ENCODE measurements at places on chromosomes 7 and 10.
A peak's percentile ranks its signal among the peaks of the same experiment; 100 is the strongest.

GRCh38 chr7:41706228-41706930 lies 3.5 kb upstream of the INHBA start:
- DNase-seq, result no peak

DNA sequence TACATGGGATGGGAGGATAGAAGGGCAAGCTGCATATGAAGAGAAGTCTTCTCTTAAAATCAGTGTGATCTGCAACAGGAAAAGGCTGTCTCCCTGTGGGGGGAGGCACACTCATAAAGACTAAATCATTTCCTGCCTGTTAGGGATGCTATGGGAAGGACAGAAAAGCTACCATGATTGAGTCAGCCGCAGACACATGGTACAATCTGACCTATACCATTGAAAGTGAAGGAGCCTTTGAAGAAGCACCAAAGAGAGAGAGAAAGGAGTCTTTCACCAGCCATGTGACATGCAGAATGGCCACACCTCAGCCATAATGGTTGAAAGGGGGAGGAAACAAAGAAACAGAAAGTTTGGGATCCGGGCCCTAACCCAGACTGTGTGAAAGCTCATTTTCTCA lies 29.1 kb downstream of the NUDCD3 start:
- DNase-seq, result no peak

- DNase-seq, result no peak
These were observed 28.8 kb downstream of the CACUL1 start for GRCh38 chr10:118725886-118726500.

DNA sequence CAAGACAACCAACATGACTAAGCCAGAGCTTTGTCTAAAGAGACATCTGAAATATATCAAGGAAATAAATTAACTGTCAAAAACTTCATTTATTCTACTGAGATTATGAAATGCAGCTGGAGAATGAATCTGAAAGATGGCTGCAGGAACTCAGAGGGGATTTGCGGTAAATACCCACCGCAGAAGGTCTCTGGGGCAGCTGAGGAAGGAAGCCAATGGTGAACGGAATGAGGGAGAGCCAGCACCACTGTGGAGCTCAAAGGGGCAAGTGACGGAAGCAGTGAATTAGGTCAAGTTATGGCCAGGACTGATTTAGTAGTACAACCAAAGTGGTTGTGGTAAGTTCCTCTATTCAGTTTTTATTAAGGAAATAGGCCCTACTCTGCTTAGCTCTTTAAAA lies 215.3 kb upstream of the GLI3 start:
- no peak for DNase-seq

- no peak for DNase-seq
These were observed 25.2 kb downstream of the ATRNL1 start for GRCh38 chr10:115118346-115118745.

- no peak for DNase-seq
These were observed 79.5 kb downstream of the TCERG1L start for GRCh38 chr10:131231965-131232541.

- no peak for DNase-seq
These were observed 135.9 kb downstream of the ABCA13 start for GRCh38 chr7:48307041-48307714.

DNA sequence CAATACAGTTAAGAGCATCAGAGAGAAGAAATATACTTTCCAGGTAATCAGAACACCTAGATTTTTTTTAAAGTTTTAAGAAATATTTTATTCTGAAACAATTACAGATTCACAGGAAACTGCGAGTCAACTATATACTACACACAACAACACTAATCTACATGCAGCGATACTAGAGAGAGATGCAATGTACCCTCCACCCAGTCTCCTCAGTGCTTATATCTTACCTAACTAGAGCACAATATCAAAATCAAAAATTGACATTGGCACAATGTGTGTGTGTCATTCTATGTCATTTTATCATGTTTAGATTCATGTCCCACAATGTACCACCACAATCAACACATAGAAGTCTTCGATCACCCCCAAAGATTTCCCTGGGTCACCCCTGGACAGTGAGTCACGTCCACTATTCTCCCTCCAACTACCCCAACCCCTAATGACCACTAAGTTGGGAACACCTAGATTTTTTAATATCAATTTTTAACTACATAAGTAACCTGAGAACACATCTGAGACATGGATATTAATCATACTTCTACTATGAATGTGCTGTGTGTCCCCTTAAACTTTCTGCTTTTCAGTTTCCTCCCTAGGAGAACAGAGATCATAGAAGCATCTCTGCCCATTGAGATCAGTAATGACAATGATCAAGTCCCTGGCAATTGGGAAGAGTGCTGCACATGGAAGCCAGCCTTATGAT lies 86.5 kb downstream of the GSAP start:
- DNase-seq, result no peak

GRCh38 chr10:8975535-8975934 lies 921.0 kb downstream of the GATA3 start:
- no peak for DNase-seq

DNA sequence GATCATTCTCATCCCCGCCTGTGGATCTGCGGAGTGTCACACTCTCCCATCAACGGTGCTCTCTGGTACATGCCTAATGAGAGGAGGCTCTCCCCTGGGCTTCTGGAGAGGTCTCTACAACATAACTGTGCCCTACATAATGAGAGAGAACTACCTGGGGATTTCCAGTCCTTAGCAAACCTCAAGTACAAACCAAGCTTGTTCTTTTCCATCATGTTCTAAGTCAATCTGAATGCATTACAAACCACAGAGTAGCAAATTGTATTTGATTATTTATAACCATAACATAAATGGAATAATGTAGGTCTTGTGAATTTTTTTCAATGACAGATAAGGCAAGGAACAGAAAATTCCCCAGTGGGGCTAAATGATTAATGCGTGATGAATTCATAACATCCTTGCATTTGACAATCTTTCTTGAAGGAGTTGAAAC lies 412.4 kb upstream of the NRP1 start:
- DNase-seq, result no peak

GRCh38 chr7:113799896-113800295 lies 118.9 kb downstream of the PPP1R3A start:
- DNase-seq, result no peak

DNA sequence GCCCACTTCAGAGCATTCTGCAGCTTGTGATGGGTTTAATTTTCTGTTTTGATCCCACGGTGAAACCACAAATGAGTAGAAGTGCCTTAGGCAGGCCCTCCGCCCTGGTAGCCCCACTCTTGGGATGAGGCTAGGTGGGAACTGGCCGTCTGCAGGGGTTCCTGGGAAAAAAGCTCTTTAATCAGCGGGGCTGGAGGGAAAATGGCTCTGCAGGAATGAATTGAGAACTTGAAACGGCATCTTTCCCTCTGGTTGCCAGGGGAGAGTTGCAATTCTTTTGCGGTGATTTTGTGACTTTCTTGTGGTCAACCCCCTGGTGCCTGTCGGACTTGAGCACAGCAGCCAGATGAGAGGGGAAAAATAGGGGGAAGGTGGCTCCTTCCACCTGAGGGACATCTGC lies 32.7 kb downstream of the COL26A1 start:
- DNase-seq, result no peak

- DNase-seq, result no peak
These were observed 13.3 kb upstream of the ITGB8 start for GRCh38 chr7:20317413-20317812.

GRCh38 chr7:29270594-29271318 lies 76.2 kb downstream of the CHN2 start:
- no peak for DNase-seq

DNA sequence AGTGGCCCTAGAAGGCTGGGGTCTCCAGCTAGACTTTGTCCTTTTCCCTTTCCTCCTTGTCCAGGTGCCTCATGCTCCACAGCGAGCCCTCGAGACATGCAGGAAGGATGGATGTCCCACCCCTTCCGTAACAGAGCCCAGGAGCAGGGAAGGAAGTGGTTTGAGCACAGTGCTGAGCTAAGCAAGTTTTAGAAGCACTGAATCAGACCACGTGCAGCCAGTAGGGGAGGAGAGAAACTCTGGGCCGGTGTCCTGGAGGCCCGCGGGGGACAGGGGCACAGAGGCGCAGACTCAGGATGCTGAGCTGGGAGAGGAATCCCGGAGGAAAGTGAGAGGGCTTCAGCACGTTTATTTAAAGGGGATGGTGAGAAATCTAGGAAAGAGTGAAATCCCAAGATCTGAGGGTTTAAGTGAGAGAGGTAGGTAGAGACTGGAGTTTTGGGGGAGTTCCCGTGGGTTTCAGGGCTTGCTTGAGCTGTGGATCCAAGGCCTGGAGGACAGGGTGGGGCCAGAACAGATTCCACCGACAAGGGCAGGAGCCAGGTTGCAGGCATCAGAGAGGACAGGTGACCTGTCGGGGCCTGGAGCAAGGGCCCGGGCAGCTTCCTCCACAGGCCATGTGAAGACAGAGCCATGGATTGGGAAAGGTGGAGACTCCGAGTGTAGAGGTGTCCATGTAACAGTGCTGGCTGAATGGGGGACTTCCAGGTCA lies 4.4 kb upstream of the IRF5 start:
- DNase-seq, result peak; percentile 12

DNA sequence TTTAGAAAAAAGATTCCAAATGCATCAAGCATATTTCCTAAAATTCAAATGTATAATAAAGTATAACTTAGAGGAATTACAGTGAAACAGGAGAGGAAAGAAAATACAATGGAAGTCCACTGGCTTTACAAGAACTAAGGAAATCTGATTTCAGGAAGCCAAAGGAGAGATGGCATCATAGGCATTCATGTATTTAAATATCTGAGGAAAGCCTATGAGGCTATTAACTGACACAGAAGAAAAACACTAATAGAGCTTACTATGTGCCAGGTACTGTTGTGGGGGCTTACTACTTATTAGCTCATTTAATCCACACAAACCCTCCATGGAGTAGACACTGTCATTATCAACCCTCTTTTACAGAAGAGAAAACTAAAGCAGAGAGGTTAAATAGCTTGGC lies 92.2 kb downstream of the SRPK2 start:
- DNase-seq, result no peak

GRCh38 chr7:97480772-97481390 lies 251.0 kb upstream of the TAC1 start:
- no peak for DNase-seq

DNA sequence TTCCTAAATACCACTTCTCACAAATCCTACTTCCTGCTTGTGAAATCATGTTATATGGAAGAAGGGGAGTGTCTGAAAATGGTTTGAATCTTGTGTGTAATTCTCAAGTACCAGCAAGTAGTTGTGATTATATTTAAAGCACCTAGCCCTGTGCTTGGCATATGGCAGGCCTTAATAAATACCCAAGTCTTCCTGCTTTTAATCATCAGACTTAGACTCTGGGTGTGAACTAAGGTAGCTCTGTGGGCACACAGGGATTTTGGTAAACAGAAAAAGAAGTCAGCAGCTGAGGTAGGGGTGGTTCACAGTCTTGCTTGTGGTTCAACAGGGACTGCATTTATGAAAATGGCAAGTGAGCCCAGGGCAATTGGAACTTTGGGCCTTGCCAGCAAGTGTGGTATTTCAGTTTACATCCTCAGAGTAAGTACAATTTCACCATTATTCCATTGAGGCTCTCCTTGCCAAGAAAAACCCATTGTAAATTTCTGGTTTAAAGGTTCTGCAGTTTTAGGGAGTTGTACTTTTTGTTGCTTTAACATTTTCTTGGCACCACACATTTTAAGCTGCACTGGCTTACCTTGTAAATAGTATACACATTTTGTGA lies 215.5 kb downstream of the AUTS2 start:
- DNase-seq, result no peak

DNA sequence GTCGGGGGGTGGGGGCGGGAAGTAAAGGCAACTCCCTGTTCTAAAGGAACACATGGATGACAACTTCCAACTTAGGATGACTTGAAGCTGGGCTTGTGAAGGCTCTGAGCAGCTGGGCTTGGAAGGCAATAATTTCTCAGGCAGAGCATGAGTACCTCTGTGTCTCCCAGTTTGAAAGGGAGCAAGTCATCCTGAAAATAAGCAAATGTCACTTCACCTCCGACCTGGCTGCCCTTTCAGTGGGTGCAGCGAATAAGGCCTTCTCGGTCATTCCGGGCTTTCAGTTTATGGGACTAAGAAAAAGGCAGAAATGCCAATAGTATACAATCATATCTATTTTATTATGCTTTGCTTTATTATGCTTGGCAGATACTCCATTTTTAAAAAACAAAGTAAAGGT lies 15.3 kb upstream of the ADAMTS14 start:
- no peak for DNase-seq

DNA sequence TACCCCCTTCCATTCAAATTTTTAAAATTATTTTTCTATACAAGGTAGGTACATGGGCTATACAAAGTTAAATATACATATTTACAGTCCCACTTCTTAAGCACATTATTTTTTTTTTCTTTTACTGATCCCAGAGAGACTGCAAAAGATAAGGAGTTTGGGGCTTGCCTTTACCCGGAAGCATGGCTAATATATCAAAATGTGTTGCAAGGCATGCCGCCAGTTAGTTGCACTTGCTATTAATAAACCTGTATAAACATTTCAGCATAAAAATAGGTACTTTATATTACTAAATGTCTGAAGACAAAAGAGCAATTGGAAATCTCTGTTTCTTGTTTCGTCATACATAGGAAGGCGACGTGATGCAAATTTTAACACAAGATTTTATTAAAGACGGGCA lies 21.5 kb upstream of the PDLIM1 start:
- DNase-seq, result no peak

GRCh38 chr7:79091661-79092060 lies 361.8 kb downstream of the MAGI2 start:
- DNase-seq, result no peak

DNA sequence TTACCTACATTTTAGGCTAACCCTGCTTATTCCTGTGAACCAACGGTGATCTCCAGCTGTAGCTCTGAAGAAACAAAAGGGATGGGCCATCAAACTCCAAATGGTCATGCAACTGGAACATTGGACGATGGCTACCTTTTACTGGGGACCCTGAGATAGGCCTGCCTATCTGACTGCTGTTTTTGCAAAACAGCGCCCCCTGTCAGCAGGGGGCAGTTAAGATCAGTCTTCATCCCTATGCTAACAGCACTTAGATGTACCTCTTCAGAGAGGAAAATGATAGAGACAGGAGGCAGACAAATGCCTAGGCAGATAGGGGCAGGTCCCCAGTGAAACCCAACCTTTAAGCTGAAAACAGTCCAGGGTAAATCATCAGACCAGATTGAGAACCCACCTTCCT lies 1085.4 kb upstream of the SORCS1 start:
- no peak for DNase-seq
